ENCODE measurements at places on chromosomes 13 and 19. TPM values are rescaled to one million over a fixed set of nuclear protein-coding genes. Genes with fewer than 3 reads are reported as not detected.

GRCh38 chr13:108104736-108105135 lies 110.6 kb downstream of the LIG4 start:
- DNase-seq = no peak

APC2 gene
- 0.09 TPM for total RNA-seq

DNA sequence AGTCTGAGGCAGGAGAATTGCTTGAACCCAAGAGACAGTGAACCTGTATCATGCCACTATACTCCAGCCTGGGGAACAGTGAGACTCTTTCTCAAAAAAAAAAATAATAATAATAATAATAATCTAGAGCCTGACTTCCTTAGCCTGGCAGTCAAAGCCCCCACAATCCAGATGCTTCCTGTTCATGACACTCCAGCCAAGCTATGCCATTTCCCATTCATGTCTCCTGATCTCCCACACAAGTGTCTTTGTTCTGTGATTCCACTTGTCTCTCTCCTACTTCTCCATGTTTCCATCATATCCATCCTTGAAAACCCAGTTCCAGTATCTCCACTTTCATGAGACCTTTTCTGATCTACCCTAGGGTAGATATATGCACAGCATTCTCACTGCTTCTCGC lies 150.7 kb downstream of the FOXO1 start:
- no peak for DNase-seq

- no peak for DNase-seq
These were observed 21.7 kb downstream of the CSNK1G2 start for GRCh38 chr19:1962674-1963073.

DNA sequence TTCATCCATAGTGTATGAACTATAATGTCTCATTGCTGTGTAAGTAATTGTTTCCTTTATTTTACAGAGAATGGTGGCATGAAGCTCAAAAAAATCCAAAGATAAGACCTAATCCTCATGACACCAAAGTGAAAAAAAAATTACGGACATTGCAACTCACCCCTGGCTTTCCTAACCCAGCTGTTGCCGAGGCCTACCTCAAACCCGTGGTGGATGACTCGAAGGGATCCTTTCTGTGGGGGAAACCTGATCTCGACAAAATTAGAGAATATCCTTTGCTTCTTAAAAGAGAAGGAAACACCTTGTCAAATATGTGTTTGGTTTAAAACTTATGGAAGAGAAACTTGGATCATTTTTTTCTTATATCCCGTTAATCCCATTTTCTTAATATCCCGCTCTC lies 26.3 kb downstream of the ERCC5 start:
- DNase-seq = no peak
